ENCODE measurements at places on chromosomes 7 and 10.

DNA sequence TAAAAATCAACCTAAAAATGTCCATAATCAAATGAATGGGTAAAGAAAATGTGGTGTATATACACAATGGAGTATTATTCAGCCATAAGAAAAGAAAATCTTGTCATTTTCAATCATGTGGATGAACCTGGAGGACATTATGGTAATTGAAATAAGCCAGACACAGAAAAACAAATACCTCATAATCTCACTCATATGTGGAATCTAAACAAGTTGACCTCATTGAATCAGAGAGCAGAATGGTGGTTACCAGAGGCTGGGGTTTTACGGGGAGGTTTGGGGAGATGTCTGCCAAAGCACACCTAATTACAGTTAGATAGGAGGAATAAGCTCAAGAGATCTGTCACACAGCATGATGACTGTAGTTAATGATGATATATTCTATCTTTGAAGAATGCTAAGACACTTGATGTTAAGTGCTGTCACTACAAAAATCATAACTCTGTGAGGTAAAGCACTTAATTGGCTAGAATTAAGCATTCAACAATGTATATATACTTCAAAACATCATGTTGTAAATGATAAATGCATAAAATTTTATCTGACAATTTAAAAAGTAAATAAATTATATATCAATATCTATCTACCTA, 39.1 kb upstream of the TNPO3 start:
- no peak for DNase-seq

GRCh38 chr10:49177391-49178355, 10.5 kb downstream of the TMEM273 start:
- DNase-seq, result peak; percentile 62

GRCh38 chr7:41122256-41122987, 580.5 kb downstream of the INHBA start:
- DNase-seq, result no peak

- DNase-seq, result no peak
Observed at GRCh38 chr10:34303022-34303421, 512.1 kb downstream of the PARD3 start.

DNA sequence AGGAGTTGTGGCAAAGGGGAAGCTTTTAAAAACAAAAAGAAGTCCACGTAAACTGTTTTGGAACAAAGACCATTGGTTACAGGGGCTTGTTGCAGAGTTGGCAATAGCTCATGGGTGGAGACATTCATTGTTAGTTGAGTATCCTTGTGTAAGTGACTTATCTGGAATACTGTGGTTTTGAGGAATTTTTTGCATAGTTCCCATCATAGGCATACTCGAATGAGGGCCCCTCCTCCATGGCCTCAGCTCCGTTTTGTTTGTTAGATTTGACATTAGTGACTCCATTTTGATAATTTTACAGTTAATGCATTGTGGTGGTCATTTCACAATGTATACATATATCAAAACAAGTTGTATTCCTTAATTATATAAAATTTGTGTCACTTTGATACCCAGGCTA, 12.8 kb upstream of the SMKR1 start:
- no peak for DNase-seq

DNA sequence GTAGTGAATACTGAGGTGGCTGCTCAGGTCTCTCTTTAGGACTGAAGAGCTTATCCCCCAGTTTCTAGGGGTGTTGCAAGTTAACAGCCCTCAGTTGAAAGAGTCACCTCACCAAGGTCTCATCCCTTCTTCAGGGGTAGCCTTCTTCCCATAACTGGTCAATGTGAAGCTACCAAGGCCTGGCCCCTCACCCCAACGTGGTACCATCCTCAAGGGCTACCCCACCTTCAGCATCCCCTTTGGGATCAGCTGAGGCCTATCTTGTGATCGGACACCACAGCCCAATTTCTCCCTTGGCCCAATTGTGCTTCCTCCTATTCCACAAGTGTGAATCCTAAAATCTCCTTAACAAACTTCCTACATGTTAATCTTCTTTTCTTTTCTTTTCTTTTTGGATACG, 289.5 kb upstream of the MKLN1 start:
- DNase-seq, result no peak

DNA sequence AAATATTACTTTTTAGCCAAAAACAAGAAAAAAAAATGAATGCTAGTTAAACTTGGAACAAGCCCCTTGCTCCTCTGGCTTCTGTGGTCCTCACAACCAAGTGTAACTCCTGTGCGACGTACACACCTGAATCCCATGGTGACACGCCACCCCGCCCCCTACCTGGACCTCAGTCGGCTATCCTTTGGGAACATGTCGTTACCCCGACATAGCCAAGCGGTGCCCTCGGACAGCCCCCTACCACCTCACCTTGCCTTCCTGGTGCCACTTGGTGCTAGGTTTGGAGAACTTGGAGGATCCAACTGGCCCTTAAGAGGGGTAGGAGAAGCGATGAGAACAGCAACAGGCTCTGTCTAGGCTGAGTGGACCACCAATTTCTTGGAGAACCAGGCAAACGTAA, 12.0 kb upstream of the SMARCD3 start:
- no peak for DNase-seq

GRCh38 chr7:47945261-47946015, 2.8 kb downstream of the PKD1L1 start:
- peak; percentile 67 for DNase-seq

- DNase-seq, result no peak
Observed at GRCh38 chr10:59606551-59606961, 103.1 kb downstream of the SLC16A9 start.

DNA sequence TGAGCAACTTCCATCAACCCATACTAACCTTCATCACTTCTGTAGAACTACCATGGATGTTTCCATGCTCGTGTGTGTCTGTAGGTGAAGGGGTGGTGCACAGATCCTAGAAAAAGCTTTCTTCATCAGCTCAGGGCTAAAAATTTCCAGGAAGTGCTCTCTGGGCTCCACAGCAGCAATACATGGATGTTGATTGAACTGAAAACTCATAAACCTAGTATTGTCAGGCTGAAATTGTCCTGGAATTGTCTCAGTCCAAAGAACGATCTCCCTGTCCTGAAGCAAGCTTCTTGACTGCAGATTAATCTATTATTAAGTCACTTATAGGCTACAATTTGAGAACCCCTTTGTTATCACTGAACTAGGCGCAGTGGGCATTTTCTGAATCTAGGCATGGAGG, 39.8 kb downstream of the ENO4 start:
- no peak for DNase-seq
